Heart left ventricle (tissue), 16 donors: ENCODE measurements at places on chromosomes 2 and 18. TPM values are rescaled to one million over a fixed set of nuclear protein-coding genes. Genes with fewer than 3 reads are reported as not detected.

DNA sequence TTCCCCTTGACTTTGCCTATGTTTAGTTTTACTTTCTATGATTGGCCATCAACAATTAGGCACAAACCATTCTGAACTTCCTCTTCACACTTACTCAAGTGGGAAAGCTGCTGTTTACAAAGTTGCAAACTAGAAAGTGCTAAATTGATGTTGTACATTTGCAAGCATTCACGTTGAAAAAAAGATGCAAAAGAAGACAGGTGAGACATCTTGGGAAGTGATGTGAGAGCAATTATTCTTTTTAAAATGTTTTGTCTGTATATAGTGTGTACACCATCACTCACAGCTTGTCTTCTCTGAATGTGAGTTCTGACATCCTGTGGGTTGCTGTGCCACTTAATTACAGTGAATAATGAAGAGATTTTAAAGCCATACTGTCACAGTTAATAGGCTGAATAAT lies 874.1 kb upstream of the LRATD1 start:
- DNase-seq = no peak

- DNase-seq = no peak
Measured at GRCh38 chr2:106972782-106973181, 86.8 kb upstream of the ST6GAL2 start.

DNA sequence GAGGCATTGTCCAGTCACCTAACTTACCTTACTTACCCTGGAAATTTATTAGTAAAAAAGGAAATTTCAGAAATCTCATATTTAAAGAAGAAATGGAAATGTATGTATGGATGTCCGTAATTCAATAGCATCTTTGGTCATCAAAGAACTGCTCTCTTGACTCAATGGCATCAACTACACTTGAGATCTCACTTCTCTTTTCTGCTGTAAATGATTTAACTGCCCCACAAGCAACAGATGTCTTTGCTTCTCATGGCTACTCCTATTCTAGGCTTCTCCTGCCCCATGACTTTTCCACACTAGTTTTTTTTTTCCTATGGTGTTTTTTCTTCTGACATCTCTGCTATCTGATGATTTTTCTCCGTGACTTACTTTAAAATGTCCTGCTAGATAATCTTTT lies 34.0 kb upstream of the ERMN start:
- DNase-seq = no peak

Gene LYPD6
- 0.72 TPM for total RNA-seq

Gene MOCOS
- total RNA-seq = 1.0 TPM

Gene HOXD12
- total RNA-seq = not detected

Gene CPO
- total RNA-seq = 0.55 TPM

DNA sequence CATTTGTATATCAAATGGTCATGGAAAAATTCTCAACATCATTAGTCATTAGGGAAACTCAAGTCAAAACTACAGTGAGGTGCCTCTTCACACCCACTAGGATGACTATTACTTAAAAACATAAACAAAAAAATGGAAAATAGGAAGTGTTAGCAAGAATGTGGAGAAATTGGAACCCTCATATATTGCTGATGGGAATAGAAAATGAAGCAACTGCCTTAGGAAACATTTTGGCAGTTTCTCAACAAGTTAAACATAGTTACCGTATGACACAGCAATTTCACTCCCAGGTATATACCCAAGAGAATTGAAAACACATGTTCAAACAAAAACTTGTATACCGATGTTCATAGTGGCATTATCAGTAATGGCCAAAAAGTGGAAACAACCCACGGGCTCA lies 18.1 kb upstream of the CYP26B1 start:
- DNase-seq = no peak

GRCh38 chr2:173906626-173907025 lies 58.5 kb downstream of the SP3 start:
- DNase-seq = no peak

GRCh38 chr2:229474125-229474524 lies 203.0 kb upstream of the PID1 start:
- no peak for DNase-seq

DNA sequence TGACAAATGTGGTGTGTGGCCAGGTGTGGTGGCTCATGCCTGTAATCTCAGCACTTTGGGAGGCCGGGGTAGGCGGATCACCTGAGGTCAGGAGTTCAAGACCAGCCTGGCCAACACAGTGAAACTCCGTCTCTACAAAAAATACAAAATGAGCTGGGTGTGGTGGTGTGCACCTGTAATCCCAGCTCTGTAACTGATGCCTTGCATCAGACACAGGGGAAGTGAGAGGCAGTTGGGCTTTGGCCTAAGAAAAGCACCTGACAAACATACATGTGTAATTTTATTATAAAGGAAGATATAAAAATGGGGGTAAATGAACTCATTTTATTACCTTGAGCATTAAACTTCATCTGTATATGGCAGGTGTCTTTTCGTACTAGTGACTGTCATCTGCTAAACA lies 66.7 kb upstream of the FAM136A start:
- no peak for DNase-seq

Gene NPPC
- not detected for total RNA-seq

GRCh38 chr2:3214806-3215404 lies 162.7 kb downstream of the EIPR1 start:
- no peak for DNase-seq

Gene ACTG2
- total RNA-seq = 5.0 TPM

- DNase-seq = no peak
Measured at GRCh38 chr2:120330946-120331822, 14.8 kb upstream of the INHBB start.

DNA sequence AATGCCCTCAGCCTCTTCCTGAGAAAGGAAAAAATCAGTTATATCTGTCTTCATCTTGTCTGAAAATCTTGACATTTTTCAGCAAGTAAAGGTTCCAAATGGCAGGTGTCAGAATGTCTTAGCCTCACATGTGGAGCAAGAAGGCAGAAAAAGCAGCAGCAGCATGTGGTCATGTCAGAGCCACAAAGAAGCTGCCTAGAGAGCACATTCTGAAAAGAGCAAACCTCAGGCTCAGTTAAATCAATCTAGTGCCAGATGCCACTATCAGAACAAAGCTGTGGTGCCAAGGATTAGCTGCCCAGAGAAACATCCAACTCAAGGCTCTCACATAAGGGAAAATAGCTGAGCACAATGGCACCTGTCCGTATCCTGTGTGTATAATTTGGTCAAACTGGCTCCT lies 105.9 kb downstream of the SRBD1 start:
- no peak for DNase-seq

Gene ALPP
- not detected for total RNA-seq

Gene IL36B
- not detected for total RNA-seq

DNA sequence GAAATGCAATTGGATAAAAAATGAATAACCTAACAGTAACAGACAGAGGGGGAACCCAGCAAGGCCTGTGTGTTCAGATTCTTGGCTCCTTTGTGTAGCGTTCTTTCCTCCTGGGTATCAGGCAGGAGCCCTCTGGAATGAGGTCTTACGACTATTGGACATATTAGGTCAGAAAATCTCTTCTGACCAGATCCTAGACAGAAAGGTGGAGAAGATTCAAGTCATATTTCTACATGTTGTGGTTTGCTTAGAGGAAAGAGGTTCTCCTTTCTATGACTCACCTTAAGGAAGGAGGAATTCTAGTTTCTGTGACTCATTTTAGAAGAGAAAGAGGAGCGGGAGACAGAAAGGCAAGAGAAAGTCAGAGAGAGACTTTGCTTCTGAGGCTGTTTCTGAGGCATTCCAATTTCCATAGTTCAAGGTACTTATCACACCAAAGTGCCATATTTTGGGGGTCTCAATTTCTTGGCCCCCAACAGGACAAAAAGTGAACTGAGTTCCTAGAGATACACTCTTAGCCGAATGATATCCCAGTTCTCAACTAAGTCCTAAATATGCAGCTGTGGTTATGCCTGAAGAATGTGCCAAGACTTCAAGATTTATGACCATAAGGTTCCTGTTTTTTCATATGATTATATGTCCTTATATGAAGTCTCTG lies 618.6 kb downstream of the ZEB2 start:
- DNase-seq = no peak

DNA sequence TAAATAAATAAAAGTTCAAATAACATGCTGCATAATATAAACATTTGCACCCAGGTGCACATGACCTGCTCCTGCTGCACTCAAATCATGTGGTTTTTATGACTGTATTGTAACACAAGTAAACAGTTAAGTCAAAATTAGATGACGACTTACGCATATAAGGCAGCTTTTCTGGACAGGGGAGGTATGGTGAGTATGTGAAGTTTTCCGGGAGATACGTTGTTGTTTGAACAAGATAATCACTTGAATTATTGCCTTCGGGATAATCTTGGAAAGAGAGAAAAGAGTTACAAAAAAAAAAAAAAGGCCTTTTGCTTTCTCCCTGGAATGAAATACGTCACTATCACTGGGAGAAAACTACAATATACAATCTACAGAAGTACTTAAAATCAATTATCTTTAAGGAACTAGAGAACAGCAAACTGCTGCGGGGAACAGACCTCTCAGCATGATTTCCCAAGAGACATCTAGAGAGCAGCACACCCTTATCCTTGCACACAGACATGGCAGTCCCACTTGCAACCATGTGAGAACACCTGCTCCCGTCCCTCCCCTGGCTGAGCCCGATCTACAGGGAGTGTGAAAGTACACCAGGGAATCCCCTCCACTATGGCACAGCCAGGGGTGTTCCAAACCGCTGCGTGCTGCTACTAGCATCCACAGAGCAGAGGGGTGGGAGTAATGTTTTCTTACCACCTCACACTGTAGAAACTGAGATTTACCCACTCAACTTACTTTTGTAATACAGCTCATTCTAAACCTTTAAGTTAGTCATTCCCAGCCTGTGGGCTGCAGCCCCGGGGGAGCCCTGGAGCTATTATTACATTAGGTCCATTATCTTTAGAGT lies 26.3 kb downstream of the B4GALT6 start:
- no peak for DNase-seq

GRCh38 chr18:23992089-23992940 lies 22.2 kb upstream of the TTC39C start:
- DNase-seq = peak; percentile 39

DNA sequence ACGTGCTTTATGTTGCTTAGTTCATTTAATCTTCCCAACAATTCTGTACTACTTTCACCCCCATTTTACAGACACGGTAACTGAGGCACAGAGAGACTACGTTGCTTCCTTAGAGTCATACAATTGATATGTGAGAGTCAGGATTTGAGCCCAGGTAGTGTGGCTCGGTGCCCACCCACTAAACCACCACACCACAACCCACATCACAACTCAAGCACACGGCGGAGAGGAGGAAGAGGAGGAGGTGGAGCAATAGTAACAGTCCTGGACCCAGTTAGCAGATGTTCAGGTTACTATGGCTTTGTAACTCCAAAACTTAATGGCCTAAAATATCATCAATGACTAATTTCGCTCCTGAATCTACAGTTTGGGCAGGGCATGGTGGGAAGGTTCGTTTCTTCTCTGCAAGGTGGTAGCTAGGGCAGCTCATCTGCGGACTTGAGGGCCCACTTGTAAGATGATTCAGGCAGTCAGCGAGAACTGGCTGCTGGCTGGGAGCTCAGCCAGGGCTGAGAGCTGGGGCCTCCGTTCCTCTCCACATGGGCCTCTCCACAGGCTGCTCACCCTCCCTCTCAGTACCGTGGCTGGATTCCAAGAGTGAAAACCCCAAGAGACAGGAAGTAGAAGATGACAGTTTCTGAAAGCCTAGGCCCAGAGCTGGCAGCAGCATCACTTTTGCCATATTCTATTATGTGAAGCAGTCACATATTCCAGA lies 167.1 kb downstream of the ZFP36L2 start:
- DNase-seq = peak; percentile 91

Gene EMILIN1
- total RNA-seq = 28.0 TPM

Gene LBX2
- 0.72 TPM for total RNA-seq

DNA sequence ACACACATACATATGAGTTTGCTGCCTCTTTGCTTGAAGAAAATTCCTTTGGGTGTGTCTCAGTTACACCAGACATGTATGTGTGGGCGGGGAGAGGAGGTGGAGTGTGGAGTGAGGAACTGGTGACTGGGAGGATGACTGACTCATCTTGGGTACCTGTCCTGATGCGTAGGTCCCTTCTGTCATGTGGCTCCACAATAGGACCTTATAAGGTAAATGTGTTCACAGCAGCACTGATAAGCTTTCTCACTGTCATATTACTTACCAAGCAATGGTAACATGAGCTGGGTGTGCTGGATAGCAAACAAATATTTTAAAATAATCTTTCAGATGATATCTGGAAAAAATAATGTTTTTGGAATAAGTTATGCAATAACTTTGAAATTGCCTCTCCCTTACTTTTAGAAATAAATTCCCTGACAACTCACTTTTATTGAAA lies 45.1 kb downstream of the SLC9A2 start:
- no peak for DNase-seq

- DNase-seq = no peak
Measured at GRCh38 chr18:35827275-35827902, 145.1 kb upstream of the RMP24 start.

Gene BCL2
- total RNA-seq = 8.9 TPM

GRCh38 chr2:2590841-2591541 lies 259.9 kb upstream of the MYT1L start:
- no peak for DNase-seq

- DNase-seq = no peak
Measured at GRCh38 chr2:24771764-24772586, 21.2 kb downstream of the PTRHD1 start.

- no peak for DNase-seq
Measured at GRCh38 chr2:127932199-127932876, 46.6 kb upstream of the AMMECR1L start.
